Amygdala (tissue), 56 donors: ENCODE measurements at places on chromosomes 11 and 22.

GRCh38 chr11:76574406-76574805, 96.1 kb downstream of the LRRC32 start:
- DNase-seq, result no peak

DNA sequence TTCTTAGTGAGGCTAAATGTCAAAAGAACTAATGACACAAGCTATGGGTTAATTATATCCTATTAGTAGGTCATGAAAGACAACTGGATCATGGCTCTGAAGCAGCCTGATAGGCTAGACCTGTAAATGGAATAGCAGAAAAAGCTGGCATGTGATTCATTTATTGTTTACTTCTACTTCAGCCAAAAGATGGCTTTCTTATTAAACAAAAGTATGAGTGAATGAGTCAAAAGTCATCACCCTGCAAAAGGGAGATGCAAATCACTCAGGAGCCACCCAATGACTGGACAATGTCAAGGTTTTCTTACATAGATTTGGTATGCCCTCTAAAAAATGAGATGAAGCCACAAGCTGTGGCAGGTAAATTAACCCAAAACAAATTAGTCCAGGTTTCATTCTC, 138.0 kb downstream of the TRPC6 start:
- DNase-seq, result no peak

DNA sequence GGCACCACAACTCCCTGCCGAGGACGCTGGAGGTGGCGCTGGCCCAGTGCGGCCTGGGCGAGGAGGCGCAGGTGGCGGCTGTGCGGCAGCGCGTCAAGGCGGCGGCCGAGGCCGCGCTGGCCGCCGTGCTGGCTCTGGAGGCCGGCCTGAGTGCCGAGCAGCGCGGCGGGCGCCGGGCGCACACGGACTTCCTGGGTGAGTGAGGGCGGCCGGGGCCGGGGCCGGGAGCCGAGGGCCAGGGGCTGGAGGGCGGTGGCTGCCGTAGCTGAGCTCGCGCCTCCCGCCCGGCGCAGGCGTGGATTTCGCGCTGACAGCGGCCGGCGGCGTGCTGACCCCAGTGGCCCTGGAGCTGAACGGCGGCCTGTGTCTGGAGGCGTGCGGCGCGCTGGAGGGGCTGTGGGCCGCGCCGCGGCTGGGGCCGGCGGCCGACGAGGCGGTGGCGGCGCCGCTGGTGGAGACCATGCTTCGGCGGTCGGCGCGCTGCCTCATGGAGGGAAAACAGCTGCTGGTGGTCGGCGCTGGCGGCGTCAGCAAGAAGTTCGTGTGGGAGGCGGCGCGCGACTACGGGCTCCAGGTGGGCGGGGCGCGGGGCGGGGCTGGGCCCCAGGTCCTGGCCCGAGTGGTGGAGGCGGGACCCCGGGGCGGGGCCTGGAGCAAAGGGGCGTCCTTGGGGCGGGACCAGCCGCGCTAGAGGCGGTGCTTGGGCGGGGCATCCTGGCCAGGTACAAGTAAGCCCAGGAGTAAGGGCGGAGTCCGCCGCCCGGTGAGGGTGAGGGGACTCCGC, 5.4 kb downstream of the CARNS1 start:
- DNase-seq, result peak; percentile 80

GRCh38 chr11:119023741-119024140, 5.2 kb downstream of the TRAPPC4 start:
- no peak for DNase-seq

GRCh38 chr11:11213117-11213516, 139.9 kb downstream of the CSNK2A3 start:
- no peak for DNase-seq

DNA sequence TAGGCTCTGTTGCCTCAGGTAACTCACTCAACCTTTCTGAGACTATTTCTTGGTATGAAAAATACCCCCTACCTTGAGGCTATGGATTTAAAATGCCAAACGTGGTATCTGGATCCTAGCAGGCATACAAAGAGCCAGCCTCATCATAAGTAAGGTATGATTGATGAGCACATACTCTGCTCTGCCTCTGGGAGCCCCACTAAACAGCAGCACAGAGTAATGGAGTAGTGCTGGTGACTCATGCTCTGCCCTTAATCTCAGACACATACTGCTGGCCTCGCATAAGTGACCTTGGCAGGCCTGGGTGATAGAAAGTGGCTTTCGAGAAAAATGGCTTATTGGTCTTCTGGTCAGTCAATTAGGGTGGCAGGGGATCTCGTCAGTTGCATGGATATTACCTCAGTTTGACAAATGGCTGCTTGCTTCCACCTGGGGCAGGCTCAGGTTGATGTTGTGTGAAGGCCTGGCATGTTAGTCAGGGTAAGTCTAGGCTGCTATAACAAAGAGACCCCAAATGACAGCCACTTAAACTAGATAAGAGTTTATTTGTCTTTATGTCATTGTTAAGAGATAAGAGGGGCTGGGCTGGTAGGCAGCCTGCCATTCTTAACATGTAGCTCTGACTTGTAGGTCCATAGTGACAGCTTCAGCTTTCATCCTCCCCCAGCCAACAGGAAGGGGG, 15.2 kb upstream of the SLC6A5 start:
- no peak for DNase-seq

DNA sequence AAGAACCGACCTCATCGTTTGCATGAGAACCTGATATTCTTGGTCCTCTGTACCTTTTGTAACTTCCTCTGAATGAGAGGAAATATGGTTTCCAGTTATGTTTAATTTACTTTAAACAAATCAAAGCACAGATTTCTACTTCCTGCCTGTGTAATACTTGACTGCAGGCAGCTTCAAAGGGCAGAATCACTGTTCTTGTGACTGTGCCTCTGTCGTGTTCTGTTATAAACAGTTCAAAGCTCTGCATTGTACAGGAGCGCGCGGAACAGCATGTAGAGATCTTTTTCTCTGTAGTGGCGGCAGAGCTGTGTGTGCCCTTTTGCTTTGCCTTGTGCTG, 73.2 kb upstream of the CLDN5 start:
- no peak for DNase-seq

- DNase-seq, result no peak
These were observed 817.4 kb downstream of the BRD1 start for GRCh38 chr22:49010070-49010863.

DNA sequence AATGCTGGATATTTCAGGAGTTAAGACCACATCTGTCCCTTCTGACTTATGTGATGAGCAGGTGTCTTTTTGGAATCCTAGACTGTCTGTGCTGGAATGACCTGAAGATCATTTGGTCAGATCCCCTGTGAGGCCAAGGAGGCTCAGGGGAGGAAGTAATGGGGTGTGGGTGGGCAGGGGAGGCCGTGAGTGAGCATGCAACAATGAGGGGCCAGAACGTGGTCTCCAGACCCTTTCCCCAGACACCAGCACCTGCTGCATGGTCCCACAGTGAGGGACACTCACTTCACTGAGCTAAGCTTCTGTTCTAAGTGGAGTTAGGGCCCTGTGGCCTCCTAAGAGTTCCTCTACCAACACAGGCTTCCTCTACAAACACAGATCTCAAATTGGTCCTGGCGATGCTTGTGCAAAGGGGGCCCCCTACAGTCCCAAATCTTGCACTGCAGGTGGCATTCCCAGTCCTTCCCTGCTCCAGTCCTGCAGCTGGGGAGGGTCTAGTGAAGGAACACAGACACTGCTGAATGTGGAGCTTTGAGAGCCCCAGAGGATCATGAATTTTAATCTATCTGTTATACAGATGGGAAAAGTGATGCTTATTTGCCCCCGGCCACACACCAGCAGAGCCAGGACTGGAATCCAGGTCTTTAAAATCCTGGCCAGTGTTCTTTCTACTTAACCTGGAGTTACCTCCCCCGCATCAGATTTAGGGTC, 7.4 kb downstream of the USP2 start:
- peak; percentile 64 for DNase-seq

DNA sequence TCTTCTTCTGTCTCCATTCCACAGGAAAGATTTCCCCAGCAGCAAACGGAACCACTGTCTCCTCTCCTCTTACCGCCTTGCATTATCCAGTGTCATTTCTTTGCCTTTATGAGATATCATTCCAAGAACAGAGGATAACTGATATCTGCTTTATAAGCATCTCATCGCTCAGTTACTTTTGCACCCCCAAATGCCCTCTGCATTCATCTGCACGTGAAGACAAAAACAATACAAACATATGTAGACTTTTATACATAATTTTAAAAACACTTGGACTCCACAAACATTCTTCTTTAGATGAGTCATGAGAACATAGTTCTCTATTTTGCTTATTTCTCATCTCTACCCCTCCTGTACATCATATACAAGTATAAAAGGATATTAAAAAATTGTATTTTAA, 512 bp upstream of the OR51T1 start:
- no peak for DNase-seq

DNA sequence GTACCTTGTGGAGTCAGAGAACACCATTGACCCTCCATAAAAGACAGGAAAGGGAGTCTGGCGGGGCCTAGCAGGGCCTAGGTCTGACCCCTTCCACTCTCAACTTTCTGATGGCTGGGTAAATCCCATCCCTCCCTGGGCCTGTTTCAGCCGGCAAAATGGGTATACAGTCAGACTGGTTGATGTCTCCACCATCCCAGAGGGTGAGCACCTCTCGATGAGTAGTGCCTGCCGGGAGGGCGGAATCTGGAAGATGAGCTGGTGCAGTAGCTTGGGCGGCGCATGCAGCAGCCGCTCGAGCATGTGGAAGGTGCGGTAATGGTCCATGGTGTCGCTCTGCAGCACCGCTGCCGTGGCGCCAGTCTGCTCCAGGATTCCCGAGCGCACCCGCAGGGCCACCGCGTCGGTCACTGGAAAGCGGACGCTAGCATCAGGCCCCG, 528 bp downstream of the FIBP start:
- DNase-seq, result no peak

GRCh38 chr11:100791860-100792259, 104.8 kb downstream of the ARHGAP42 start:
- DNase-seq, result no peak

DNA sequence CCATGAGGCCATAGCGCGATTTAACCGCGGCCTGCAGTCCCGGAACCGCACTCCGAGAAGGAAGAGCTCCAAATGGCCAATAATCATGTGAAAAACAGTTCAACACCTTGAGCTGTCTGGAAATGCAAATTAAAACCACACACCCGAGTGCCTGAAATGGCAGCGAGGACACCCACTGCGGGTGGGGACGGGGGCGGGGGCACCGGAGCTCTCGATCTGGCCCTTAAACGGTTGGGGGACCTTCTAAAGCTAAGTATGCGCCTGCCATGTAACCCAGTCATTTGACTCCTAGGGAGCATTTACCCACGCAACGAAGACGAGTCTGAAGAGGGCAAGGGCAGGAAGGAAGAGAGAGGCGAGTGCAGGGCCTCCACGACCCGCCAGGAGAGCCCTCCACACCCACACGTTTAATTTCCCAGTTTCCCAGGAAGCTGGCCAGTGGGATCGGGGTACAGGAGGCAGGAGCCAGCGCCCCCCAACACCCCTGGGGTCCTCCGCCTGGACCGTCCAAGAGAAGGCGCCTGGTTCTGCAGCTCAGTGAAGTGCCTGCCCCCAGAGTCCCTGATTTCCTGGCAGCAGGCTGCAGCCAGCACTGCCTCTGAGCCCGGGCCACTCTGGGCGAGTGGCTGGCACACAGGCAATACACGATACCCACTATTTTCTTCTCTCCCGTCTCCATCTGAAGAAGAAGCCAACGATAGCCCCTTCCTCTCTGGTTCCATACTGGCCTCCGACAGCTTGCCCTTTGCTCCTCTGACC, 1.7 kb downstream of the TTLL8 start:
- DNase-seq, result no peak

DNA sequence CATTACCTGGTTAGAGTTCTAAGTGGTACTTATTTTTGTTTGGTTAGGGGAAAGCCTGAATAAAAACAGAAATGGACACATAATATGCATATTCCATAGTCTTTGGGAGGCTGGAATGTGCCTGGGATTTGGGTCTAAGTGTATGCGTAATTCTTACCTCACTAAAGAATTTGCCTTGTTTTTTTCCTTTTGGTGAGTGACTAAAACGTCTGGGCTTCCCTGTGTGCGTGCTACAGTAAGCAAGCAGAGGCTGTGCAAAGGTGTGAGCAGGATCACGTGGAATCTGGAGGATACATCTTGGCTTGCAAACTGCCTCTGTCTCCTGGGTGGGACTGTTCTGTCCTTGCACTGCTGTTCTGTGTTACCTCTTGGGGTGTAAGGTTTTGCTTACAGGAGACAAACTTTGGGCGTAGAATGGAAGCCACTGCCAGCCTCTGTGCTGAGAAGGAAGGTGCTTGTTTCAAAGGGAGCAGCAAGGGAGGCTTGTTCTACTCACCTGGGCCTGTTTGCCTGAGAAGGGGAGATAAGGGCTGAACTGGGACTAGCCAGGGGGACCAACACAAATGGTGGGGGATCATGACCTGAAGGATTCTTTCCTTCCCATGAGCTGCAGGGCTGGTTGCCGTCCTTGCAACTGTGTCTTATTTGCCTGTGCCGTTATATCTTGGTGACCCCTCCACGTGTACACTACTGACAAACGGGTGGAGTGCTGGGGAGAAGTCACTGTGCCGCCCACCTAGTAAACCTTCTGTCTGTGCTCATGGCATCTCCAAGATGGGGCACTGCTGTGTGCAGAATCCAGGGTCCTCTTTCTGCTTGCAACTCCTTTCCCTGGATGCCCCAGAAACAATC, 4.5 kb downstream of the NEAT1 start:
- no peak for DNase-seq

DNA sequence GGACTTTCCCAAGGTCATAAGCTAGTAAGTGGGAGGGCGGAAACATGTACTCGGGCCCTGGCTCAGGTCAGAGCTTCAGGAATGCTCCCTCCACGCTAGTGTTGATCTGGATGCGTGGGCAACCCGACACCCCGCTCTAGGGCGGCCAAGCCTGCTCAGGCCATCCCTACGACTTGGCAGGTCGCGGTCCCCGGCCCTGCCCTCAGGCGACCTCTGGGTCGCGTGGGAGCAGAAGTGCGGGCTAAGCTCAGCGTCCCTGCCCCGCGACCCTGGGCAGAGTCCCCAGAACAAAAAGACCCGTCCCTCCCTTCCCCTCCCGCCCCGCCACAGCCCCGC, 781 bp upstream of the TEF start:
- no peak for DNase-seq

DNA sequence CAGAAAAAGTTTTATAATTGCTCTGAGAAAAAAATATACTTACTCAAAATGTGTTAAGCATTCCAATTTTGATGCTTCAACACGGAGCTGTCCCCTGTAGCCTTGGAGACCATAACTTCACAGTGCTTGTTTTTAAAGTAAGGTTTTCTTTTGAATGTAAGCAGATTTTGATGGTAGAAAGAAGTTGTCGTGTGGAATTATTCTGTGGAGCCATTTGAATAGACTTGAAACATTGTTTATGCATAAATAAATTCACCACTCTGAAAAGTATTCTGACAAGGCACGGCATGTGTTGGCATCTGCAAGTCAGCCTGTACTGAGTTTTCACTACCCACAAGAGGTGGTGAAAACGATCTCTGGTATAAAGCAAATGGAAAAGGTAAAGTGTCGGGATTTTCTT, 115.5 kb downstream of the UVRAG start:
- DNase-seq, result no peak

- DNase-seq, result no peak
These were observed 684.0 kb downstream of the OPCML start for GRCh38 chr11:132848336-132848735.

- DNase-seq, result no peak
These were observed 97.1 kb downstream of the EXT2 start for GRCh38 chr11:44192462-44193100.
